T-helper 2 cell (primary cell): ENCODE measurements at places on chromosomes 3 and 15.

DNA sequence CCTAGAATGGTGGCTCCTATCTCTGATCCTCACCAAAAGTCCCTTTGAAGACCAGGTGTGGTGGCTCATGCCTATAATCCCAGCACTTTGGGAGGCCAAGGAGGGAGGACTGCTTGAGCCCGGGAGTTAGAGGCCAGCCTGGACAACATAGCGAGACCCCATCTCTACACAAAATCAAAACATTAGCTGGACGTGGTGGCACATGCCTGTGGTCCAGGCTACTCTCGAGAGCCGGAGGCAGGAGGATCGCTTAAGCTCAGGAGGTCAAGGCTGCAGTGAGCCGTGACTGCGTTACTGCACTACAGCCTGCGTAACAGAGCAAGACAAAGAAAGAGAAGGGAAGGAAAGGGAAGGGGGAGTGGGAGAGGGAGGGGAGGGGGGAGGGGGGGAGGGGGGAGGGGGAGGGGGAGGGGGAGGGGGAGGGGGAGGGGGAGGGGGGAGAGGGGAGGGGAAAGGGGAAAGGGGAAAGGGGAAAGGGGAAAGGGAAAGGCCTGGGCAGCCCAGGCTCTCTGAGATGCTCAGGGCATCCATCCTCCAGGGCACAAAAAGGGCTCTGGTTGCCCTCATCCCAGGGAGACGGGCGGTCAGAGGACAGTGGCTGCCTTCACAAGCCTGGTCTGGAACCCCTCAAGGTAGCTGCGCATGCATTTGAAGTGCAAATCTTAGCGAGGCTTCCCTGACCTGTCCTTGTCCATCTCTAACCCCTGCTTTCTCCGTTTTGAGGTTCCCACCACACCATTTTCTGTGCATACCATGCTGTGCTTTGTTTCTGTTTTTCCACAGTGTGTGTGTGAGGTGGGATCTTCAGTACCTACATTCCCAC lies 76.1 kb downstream of the LDHAL6B start:
- no peak for DNase-seq

DNA sequence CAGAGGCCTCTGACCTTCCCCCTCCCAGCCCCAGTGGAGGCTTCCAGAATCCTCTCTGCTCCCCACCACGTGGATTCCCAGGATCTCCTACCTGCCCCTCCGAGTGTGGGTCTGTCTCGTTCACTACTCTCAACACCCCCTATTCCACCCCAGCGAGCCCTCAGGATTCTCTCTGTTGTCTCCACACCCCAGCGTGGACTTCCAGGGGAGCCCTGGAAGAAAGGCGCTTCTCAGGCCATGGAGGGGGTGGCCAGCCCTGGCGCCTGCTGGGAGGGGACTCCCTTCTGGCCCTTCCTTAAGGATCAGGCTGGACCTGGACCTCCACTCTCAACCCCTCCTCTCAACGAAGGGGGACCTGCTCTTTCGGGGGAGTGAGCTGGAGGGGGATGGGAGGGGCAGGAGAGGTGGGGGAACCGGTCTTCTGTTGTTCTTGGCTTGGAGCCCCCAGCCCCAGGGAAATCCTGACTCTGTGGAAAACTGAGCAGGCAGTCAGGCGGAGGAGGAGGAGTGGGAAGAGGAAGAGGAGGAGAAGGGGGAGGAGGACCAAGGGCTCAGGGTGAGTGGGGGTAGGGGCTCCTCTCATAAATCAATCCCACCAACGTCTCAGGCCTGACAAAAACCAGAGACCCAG lies 32.9 kb downstream of the EPHB3 start:
- DNase-seq = no peak

DNA sequence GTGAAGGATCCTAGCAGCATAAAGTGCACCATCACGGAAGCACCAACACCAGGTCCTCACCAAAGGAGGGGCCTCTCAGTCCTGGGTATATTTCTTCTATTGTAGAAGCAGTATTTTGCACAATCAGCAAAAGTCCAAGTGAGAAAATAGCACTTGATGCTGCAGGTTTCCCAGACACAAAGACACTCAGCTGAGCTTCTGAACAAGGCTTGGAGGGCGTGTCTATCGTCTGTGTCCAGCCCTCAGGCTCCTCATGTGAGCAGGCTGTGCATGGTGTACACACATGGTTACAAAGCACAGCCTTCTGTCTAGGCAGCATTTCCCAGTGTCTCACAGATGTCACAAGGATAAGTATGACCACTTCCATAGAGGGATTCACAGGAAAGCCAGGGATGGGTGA lies 98.3 kb upstream of the SPATA12 start:
- DNase-seq = no peak

DNA sequence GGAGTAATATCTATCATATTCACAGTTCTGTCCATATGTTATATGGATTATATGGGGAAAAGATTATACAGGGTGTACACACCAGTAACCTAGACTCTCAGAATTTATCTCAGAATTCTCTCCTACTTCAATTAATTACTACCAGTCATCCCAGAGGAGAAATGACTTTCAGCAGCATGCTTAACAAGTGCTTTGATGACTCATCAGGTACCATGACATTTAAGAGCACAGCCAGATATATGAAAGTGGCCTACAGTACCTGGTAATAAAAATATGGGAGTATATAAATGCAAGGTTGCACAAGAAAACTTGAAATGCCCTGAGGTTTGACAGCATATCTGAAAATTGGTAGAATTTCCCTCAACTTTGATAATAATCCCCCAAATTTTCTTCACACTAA lies 1273.0 kb downstream of the OTOL1 start:
- no peak for DNase-seq
